HepG2 (cell line): ENCODE measurements at places on chromosomes 7 and 10. TPM values are rescaled to one million over a fixed set of nuclear protein-coding genes. Genes with fewer than 3 reads are reported as not detected.
A peak's percentile ranks its signal among the peaks of the same experiment; 100 is the strongest.

GRCh38 chr10:7968510-7969112 is 85.9 kb upstream of the GATA3 start:
- H3K4me1 ChIP-seq, result no peaks in the 10 kb centered on the region
- no peak overlapping the region for H3K4me3 ChIP-seq
- peaks cover 21% of the 10 kb centered on the region for H3K36me3 ChIP-seq
- H3K27ac ChIP-seq, result no peak overlapping the region
- DNase-seq, result no peak

- H3K4me1 ChIP-seq, result no peaks in the 10 kb centered on the region
- no peaks in the 10 kb centered on the region for H3K27me3 ChIP-seq
- H3K36me3 ChIP-seq, result no peaks in the 10 kb centered on the region
- no peak overlapping the region for H3K4me3 ChIP-seq
Observed at GRCh38 chr7:1825897-1826741, 156.0 kb downstream of the ELFN1 start.

- no peak overlapping the region for H3K27ac ChIP-seq
- DNase-seq, result no peak
- no peak overlapping the region for H3K4me3 ChIP-seq
Observed at GRCh38 chr10:95408148-95408960, 117.6 kb upstream of the PDLIM1 start.

DNA sequence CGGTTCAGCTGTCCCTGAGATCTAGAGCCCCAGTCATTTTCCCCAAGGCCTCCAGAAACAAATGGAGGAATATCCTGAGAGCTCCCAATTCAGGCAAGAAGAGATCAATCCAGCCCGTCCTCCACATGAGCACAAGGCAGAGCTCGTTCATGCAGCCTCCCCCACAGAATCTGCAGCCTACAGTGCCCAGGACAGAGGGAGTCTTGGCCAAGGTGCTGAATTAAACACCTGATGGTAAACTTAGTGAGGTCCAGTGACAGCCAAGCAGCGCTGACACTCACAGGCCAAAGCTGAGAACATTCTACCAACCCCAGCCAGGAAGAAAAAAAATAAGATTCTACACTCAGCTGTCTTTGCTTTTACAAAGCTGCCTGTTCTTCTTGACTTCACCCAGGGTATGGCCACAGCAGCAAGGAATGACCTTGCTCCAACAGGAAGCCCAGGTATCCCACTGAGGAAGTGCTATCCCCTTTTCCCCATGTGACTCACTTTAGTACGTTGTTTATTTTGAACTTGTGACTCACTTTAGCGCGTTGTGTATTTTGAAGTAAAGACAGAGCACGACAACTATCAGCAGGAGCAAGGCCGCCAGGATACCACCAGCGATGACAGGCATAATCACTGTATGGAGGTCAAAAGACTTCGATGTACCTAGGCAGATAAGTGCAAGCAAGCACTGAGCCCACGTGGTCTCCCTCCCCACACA is 4.4 kb upstream of the CUZD1 start:
- H3K27ac ChIP-seq, result no peak overlapping the region
- H3K36me3 ChIP-seq, result no peaks in the 10 kb centered on the region
- no peak for DNase-seq
- no peaks in the 10 kb centered on the region for H3K27me3 ChIP-seq

DNA sequence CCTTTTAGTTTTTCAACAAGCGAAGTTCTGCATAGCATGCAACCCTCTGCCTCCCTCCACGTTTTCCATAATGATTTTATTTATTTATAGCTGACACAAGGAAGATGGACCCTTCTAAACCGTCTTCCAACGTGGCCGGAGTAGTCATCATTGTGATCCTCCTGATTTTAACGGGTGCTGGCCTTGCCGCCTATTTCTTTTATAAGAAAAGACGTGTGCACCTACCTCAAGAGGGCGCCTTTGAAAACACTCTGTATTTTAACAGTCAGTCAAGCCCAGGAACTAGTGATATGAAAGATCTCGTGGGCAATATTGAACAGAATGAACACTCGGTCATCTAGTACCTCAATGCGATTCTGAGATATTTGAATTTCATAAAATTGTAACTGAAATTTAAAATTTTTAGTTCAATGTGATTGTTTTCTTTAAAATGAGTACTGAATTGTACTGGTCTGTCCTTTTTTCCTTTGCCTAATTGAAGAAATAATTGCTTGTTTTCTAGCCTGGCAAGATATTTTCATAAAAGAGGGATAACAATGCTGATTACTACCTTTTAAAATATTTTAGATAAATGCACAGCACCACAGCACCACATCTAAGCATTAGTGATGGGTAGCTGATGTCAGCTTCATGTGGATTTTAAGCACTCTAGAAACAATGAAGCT is 41.5 kb upstream of the SLC39A12 start:
- H3K4me1 ChIP-seq, result no peaks in the 10 kb centered on the region
- DNase-seq, result peak; percentile 47
- H3K27me3 ChIP-seq, result no peaks in the 10 kb centered on the region
- H3K36me3 ChIP-seq, result no peaks in the 10 kb centered on the region

DNA sequence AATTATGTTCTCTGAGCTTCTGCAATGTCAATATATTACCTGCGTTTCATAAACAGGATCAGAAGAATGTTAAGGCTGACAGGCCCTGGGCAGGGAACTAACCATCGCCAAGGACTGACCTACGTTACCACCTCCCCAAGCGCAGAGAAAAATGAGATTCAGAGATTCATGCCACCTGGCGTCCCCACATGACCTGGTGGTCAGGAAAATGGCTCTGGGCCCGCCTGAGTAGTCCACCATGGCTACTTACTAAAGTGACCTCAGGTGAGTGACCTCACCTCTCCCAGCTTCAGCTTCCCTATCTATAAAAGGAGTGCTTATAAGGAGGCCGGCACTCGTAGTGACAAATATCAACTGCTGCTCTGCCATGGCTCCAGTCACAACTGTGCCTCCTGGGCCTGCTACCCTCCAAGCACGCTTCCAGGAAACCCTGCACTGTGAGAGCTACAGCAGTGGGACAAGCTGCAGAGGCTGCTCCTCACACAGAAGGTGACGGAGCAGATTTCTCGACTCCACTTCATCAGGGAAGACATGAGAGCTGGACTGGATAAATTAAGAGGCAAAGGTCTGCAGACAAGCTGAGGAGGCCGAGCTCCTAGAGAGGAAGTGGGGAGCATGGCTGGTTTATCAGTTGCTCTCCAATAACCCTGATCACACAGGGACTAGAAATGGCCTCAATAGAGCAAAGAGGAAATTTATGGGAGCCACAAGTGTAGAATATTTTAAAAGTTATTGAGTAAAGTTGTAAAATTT is 103.0 kb downstream of the RNF216 start:
- H3K36me3 ChIP-seq, result peaks cover 14% of the 10 kb centered on the region; the same call in 2 of the 3 replicates
- no peak for DNase-seq
- no peaks in the 10 kb centered on the region for H3K4me1 ChIP-seq
- no peak overlapping the region for H3K27ac ChIP-seq
- H3K4me3 ChIP-seq, result no peak overlapping the region

DNA sequence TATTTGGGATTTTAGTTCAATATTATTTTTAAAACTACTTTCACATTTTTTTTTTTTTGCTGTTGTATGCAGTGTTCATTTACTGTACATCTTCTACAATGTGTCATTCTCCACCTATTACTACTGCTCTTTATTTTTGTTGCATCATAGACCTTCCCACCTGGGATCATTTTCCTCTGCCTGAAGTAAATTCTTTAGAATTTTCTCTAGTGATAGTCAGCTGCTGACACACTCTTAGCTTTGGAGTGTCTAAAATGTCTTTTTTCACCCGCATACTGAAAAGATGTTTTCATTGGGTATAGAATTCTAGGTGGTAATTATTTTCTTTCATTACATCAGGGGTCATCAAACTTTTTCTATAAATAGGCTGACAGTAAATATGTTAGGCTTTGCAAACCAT is 30.5 kb downstream of the CFAP43 start:
- peaks cover 18% of the 10 kb centered on the region for H3K4me1 ChIP-seq
- H3K27me3 ChIP-seq, result no peaks in the 10 kb centered on the region
- no peak overlapping the region for H3K4me3 ChIP-seq
- H3K27ac ChIP-seq, result no peak overlapping the region

CEP55 gene
- total RNA-seq, result 17.1 and 27.3 TPM in 2 replicates

DNA sequence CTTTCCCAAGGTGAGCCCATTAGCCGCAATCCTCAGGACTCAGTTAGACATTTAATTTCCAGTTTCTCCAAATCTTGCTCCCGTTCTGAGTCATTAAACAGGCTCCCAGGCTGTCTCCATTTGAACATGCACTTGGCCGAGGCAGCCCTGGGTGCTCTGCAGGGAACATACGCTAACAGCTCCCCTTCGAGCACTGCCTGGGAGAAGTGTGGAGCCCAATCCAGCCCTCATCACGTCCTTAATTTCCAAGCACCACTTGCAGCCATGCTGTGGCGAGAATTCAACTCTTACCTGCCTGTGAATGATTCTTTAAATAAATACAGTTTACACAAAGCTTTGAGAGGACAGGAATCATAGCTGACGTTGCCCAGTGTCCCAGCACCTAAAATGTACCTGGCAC is 218.2 kb downstream of the CCSER2 start:
- H3K36me3 ChIP-seq, result no peaks in the 10 kb centered on the region
- H3K27me3 ChIP-seq, result no peaks in the 10 kb centered on the region; the same call in none of the 2 replicates
- H3K4me3 ChIP-seq, result no peak overlapping the region
- H3K27ac ChIP-seq, result no peak overlapping the region

DNA sequence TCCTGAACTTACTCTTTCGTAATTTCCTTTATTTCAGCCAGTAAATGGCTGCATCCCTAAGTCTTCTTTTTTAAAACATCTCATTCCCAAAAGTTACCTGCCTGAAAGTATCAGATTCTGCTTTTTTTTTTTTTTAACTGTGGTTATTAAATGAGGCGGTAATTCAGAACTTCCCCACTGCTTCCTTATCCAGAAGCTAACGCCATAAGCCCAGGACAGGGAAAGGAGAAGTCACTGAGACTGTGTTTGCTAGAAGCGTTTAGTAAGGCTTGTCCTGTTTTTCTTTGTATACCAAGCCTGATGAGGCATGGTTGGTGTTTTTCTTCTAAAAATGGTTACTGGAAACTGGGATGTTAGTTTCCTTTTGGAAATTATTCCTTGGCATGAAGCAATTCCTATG is 197.8 kb downstream of the CELF2 start:
- H3K36me3 ChIP-seq, result no peaks in the 10 kb centered on the region
- H3K4me1 ChIP-seq, result no peaks in the 10 kb centered on the region
- H3K4me3 ChIP-seq, result no peak overlapping the region
- H3K27me3 ChIP-seq, result no peaks in the 10 kb centered on the region

HTR5A gene
- total RNA-seq, result not detected in 2 replicates

- no peak overlapping the region for H3K27ac ChIP-seq
- no peak overlapping the region for H3K4me3 ChIP-seq
- no peaks in the 10 kb centered on the region for H3K36me3 ChIP-seq
- no peaks in the 10 kb centered on the region; the same call in 2 of the 3 replicates for H3K27me3 ChIP-seq
- DNase-seq, result no peak
Observed at GRCh38 chr10:113291413-113291812, 261.4 kb upstream of the HABP2 start.

- H3K27ac ChIP-seq, result peak overlapping the region; percentile 57
- no peak overlapping the region for H3K4me3 ChIP-seq
- no peaks in the 10 kb centered on the region for H3K27me3 ChIP-seq
- no peaks in the 10 kb centered on the region for H3K36me3 ChIP-seq
- no peak for DNase-seq
- H3K4me1 ChIP-seq, result peaks cover 64% of the 10 kb centered on the region
Observed at GRCh38 chr7:131067220-131067619, 260.5 kb upstream of the MKLN1 start.

- no peaks in the 10 kb centered on the region; the same call in none of the 2 replicates for H3K36me3 ChIP-seq
- H3K27ac ChIP-seq, result peak overlapping the region; percentile 71
- peaks cover 57% of the 10 kb centered on the region for H3K4me1 ChIP-seq
- H3K4me3 ChIP-seq, result no peak overlapping the region
- DNase-seq, result no peak
- H3K27me3 ChIP-seq, result no peaks in the 10 kb centered on the region
Observed at GRCh38 chr7:66140924-66141323, 26.3 kb downstream of the CRCP start.

AMZ1 gene
- total RNA-seq, result not detected in 2 replicates

GRCh38 chr10:124094419-124094785 is 1.0 kb upstream of the CHST15 start:
- no peak for DNase-seq
- peaks cover 2% of the 10 kb centered on the region; the same call in 1 of the 2 replicates for H3K36me3 ChIP-seq
- H3K27me3 ChIP-seq, result peaks cover 3% of the 10 kb centered on the region
- H3K4me1 ChIP-seq, result peaks cover 72% of the 10 kb centered on the region
- no peak overlapping the region for H3K27ac ChIP-seq
- peak overlapping the region; percentile 91 for H3K4me3 ChIP-seq

DNA sequence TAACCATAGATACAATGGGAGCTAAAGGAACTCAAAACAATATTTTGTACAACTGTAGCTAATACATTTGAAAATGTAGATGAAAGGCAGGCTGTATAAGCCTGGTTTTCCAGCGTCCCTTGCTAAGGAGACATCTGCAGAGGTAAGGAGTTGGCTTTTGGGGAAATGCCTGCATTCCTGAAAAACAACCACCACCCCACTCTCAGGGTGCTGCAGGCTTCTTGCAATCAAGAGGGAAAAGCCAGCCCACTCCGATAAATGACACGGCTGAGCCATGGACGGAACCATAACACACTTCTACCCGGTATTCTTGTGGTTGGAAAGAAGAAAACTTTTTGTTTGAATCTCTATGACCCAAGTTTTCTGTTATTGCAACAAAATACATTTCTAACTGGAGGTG is 200.3 kb downstream of the TEX36 start:
- no peaks in the 10 kb centered on the region for H3K4me1 ChIP-seq
- H3K27ac ChIP-seq, result no peak overlapping the region
- DNase-seq, result no peak
- no peak overlapping the region for H3K4me3 ChIP-seq
- H3K27me3 ChIP-seq, result 0 out of 3 replicates have a peak, but pooled peaks cover 2% of the 10 kb centered on the region

CCDC126 gene
- 8.7 and 9.3 TPM in 2 replicates for total RNA-seq

- H3K27ac ChIP-seq, result no peak overlapping the region
- no peak for DNase-seq
- no peaks in the 10 kb centered on the region for H3K36me3 ChIP-seq
- no peak overlapping the region for H3K4me3 ChIP-seq
- no peaks in the 10 kb centered on the region for H3K27me3 ChIP-seq
- peaks cover 28% of the 10 kb centered on the region for H3K4me1 ChIP-seq
Observed at GRCh38 chr7:37186753-37187152, 261.9 kb downstream of the ELMO1 start.

ZMIZ1 gene
- total RNA-seq, result 5.3 and 11.0 TPM in 2 replicates

DNA sequence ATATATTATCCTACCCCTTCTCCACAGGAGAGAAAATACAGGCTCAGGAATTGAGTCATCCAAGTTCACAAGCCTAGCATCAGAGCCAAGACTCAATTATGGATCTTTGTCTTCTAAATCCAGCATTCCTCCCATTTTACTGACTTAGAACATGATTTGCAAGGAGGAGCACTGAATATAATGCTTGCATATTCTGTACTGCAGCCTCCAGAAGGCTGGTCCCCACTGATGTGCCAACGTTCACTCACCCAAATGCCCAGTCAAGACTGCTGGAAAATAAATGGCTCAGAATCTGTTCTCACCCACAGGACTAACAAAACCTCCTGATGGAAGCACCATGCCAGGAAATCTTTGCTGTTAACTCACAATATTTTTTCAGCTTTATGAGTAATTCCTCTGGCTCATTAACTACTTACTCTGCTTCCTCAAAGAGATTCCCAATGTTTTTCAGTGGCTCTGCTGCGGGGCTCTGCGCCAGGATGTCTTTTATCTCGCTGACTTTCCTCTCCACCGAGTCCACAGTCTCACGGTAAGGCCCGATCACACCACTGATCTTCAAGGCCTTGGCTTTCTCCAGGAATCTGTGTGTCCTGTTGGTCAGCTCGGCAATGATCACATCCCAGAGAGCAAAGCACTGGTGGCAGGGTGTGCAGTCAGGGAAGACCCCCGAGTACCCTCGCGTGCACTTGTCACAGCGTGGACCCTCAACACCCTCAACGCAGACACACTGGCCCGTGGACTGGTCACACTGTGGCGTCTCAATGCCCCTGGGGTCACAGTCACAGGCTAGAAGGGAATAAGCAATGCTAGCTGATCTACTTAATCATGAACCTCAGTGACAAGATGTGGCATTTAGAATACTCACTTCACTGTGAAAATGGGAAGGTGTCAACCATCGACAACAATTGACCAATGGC is 48.8 kb downstream of the DLD start:
- DNase-seq, result no peak
- no peak overlapping the region for H3K27ac ChIP-seq
- no peaks in the 10 kb centered on the region for H3K4me1 ChIP-seq
